ENCODE measurements at places on chromosomes 16 and 17.

GRCh38 chr17:2916461-2916860 is 120.2 kb downstream of the RAP1GAP2 start:
- no peak for DNase-seq

DNA sequence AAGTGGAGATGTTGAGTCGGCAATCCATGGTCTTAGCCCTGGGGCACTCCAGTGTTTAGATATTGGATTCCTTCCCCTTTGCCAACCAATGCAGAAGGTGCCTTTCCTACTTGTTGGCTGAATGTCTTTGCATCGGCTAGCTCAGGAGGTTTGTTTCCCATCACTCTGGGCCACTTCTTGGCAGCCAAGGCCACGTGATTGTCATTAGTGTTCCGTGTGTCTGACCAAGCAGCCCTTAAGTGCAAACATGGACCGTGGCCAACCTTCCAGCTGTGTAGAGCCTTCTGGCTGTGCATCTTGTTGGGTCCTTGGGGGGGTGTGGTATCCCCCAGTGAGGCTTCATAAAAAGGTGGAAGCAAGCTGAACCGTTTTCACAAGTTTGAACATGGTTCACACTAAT is 66.0 kb downstream of the GNAO1 start:
- peak; percentile 11 for DNase-seq

DNA sequence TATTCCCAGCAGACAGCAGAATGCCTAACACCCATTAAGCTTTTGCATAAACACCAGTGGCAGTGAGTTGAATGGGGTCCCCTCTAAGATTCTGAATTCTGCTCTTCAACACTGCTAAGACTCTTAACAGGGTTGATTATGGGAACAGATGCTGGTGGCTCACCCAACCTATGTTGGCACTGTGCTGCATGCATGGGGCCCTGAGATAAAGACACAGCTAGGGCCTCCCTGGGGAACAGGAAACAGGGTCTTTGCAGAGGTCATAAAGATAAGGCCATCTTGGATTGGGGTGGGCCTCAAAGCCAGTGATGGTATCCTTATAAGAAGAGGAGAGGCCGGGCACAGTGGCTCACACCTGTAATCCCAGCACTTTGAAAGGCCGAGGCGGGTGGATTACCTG is 190.8 kb downstream of the SLC39A11 start:
- DNase-seq = no peak

GRCh38 chr17:34151102-34151501 is 104.0 kb upstream of the CCL2 start:
- no peak for DNase-seq

DNA sequence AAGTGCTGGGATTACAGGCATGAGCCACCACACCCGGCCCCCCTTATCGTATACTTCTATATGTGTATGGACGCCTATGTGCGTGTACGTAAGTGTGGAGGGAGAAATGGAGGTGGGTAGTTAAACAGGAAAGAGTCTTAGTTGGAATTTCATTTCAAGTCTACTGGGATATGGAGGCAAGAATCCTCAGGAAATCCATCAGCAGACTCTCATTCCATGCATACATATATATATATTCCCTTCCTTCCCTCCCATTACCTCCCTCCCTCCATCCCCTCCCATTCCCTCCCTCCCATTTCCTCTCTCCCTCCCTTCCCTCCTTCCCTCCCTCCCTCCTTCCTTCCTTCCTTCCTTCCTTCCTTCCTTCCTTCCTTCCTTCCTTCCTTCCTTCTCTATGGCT is 391.7 kb upstream of the RBFOX1 start:
- no peak for DNase-seq

- DNase-seq = no peak
Measured at GRCh38 chr17:82010575-82011525, 11.8 kb downstream of the CENPX start.

GRCh38 chr16:62019851-62020250 is 16.4 kb downstream of the CDH8 start:
- no peak for DNase-seq

DNA sequence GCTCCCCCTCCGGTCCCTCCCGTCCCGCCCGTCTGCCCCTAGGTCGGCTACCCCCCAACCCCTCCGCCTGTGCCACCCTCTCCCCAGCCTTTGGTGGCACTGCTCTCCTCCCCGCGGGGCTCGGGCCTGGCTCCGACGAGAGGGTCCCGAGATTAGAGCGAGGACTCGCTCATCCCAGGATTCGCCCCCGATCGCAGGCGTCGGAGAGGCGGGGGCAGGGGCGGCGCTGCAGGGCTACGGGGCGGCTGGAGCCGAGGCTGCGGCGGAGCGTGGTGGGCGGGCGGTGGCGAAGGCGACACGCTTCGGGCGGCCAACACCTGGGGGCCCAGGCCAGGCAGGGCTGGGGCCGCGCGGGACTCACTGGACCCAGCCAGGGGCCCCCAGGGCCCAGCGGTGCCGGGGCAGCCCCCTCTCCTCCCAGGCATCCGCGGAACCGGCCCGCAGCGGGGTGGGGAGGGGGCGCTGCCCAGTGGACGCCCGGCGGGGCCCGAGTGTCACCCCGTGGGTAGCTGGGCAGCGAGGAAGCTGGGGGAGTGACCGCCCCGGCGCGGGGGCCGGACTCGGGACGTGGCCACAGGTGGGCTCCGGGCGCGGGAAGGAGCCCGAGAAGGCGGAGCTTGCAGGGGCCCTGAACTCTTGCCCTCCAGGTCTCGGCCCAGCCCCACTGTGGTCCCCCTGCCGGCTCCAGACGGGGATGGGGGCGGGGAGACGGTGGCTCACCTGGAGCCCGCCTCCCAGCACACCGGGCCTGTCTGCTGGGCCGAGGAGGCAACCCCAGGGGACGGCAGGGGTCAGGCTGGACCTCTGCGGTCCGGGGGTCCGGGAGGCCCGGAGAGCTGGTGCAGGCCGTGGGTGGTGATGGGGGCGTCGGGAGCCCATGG is 1.5 kb downstream of the MGAT5B start:
- DNase-seq = no peak

GRCh38 chr17:372157-373152 is 19.8 kb upstream of the RPH3AL start:
- no peak for DNase-seq

DNA sequence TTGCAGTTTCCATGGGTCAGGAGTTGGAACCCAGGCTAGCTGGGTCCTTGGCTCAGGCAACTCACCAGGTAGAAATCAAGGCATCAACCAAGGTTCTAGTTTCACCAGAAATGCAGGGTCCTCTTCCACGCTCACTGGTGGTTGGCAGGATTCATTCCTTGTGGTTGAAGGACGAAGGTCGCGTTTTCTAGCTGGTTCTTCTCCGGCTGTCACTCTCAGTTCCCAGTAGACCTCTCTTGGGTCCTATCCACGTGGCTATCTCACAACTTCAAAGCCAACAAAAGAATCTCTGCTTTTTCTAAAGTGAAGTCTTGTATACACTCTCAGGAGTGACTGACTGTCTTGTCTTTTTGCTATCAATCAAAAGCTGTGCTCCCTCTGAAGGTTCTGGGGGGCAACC is 146.3 kb upstream of the NOL11 start:
- DNase-seq = no peak

DNA sequence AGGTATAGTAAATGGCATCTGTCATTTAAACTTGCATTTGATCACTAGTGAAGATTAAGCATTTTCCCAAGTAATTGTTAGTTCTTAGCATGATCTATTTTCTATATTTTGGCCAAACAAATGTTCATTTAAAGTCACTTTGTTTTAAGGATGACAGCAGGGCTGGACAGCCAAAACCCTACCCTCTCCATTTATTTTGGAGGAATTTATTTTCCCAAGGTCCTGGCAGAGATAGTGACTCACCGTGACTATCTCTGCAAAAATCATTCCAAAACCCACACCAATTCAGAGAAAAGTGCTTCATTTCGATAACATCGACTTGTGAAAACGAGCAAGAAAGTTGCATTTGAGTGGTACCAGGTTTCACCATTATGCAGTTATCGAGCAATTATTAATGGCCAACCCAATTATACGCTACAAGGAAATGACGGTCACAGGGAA is 665 bp upstream of the AKAP1 start:
- DNase-seq = no peak

DNA sequence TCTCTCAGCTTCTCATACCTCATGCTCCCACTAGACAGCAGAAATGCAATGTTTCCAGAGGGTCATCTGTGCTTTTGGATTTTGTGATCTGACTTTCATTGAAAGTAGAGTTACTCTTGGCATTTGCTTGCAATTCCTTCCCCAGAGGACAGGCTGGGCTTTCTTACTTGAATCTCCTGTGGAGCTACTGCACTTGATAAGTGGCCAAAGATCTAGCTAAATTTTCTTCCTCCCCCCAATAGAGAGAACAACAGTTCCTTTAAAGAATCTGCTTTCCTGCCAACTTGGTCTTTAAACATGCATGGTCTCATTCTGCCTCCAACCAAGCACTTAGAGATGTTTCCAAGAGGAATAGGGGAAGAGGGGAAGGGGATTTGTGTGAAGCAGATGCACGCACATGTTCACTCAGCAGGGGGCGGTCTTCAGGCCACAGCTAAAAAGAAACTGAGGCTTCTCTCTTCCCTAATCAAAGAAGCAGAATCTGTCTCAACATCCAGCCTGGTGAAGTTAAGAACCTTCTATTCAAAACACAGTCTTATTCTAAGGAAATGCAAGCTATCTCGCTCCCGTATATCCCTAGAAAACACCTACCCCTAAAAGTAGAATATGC is 229.6 kb downstream of the ZFHX3 start:
- no peak for DNase-seq

DNA sequence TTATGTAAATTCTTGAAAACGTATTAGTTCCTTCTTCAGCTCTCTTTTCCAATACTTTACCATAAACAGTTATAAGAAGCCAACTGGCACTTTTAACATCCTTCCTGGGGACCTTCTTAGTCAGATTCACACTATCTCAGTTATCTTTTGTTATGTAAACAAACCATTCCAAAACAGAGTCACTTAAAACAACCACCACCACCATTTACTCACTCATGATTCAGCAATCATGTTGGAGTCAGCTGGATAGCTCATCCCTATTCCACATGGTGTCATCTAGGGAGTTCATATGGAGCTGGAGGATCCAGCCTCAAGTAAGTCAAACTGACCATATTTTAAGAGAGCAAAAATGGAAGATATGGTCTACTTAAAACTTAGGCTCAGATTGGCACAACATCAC is 240.3 kb upstream of the IRX3 start:
- no peak for DNase-seq

DNA sequence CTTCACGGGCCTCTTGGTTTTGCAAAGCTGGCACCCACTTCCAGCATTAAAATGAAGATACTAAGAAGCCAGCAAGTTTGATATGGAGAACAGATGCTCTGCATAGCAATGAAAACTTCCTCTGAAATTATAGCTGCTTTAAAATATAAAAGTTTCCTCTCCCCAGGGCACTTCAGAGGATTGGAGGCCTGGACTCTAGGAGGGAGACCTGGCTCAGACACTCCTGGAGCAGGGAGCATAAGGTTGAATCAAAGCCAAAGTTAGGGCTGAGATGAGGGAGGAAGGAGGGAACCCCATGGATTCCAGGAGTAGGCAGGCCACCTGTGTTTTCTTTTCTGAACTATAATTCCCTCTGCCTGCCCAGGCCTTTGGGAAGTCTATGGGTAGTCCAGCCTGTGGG is 176.0 kb upstream of the RPL38 start:
- DNase-seq = no peak

DNA sequence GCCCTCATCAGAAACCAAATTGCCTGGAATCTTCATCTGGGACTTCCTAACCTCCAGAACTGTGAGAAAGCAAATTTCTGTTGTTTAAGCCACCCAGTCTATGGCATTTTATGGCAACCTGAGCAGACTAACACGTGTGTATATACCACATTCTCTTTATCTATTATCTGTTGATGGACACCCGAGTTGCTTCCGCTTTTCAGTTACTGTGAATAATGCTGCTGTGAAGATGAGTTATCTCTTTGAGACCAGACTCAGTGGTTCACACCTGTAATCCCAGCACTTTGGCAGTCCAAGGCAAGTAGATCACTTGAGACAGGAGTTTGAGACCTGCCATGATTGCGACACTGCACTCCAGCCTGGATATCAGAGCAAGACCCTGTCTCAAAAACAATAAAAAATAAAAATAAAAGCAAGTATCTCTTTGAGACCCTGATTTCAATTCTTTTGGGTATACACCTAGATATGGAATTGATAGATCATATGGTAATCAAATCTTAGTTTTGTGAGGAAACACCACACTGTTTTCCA is 27.2 kb upstream of the CNEP1R1 start:
- no peak for DNase-seq

DNA sequence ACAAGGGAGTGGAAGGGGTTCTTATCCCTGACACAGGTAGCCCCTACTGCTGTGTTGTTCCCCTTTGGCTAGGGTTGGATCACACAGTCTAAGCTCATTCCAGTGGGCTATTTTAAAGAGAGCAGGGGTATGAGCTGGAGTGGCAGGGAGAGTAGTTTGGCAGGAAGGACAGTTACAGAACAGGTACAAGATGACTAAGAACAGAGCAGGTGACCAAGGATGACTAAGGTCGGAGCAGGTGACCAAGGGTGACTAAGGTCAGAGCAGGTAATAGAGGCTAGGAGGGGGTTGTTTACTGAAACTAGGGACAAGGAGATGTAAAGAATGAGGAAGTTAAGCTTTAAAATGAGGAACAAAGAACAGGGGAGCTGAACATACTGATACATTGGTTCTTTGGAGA is 58.8 kb downstream of the UTP18 start:
- no peak for DNase-seq

GRCh38 chr17:61397086-61397842 is 2.4 kb upstream of the TBX2 start:
- no peak for DNase-seq
